ENCODE measurements at places on chromosomes 13 and 19. TPM values are rescaled to one million over a fixed set of nuclear protein-coding genes. Genes with fewer than 3 reads are reported as not detected.

C3 gene
- total RNA-seq, result 83.9 TPM

DNA sequence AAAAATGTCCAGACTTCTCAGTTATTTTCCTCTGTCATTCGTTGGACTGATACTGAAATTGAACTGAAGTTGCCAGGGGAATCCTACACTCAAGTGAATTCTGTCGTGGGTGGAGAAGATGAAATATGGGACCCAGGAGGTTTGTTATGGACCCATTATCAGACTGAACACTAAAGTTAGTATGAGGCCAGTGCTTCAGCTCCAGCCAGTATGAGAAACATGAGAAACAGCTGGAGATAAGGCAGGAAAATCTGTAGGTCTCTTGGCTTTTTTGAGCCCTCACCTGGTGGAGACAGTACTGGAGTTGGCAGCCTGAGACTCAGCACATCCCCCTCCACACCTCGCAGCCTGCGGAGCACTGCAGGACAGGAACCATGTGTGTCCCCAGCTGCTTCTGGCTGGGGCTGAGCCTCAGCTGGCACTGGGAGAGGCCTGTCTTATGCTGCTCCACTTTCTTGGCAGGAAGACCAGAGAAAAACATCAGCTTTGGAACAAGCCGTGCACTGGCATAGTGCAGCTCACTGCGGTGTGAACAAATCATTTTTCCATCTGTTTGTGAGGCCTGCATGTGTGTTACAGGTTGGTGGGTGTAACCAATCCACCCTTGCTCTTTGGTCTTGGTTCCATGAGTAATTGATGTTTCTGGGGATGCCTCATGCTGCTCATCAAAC lies 641.0 kb downstream of the FGF9 start:
- no peak overlapping the region for H3K4me3 ChIP-seq
- no peaks in the 10 kb centered on the region for H3K4me1 ChIP-seq
- no peak for DNase-seq
- H3K27me3 ChIP-seq, result no peaks in the 10 kb centered on the region
- no peaks in the 10 kb centered on the region for H3K36me3 ChIP-seq

- DNase-seq, result peak; percentile 66
- no peak overlapping the region for H3K4me3 ChIP-seq
- H3K4me1 ChIP-seq, result no peaks in the 10 kb centered on the region
- H3K27me3 ChIP-seq, result no peaks in the 10 kb centered on the region
Observed at GRCh38 chr13:106143930-106144709, 391.3 kb downstream of the EFNB2 start.

DNA sequence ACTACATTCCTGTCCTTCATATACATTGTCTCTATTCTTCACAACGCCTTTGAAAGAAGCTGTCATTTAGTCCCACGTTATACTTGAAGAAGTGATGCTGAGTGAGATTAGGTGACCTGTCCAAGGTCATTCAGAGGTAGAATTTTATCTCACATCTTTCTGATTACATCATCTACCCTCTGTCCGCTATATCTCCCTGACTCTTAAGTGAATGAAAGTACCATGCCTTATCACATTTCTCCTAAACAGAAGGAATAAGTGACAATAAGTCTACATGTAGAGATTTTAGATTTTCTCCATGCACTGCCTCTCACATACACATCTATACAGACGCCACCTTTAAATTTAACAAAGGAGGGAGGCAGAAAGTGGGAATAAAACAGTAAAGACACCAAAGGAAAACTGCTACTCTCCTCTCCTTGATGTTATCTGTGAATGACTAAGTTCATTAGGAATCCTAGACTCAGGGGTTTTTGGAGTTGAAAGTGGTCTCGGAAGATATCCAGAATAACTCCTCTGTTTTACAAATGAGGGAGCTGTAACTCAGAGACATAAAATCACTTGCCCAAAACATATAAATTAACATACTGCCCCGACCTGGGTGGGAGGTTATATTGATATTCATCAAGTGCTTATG lies 4.9 kb upstream of the CLDN10 start:
- no peaks in the 10 kb centered on the region for H3K36me3 ChIP-seq
- DNase-seq, result no peak
- peaks cover 16% of the 10 kb centered on the region for H3K27me3 ChIP-seq
- no peak overlapping the region for H3K4me3 ChIP-seq
- H3K27ac ChIP-seq, result no peak overlapping the region

DNA sequence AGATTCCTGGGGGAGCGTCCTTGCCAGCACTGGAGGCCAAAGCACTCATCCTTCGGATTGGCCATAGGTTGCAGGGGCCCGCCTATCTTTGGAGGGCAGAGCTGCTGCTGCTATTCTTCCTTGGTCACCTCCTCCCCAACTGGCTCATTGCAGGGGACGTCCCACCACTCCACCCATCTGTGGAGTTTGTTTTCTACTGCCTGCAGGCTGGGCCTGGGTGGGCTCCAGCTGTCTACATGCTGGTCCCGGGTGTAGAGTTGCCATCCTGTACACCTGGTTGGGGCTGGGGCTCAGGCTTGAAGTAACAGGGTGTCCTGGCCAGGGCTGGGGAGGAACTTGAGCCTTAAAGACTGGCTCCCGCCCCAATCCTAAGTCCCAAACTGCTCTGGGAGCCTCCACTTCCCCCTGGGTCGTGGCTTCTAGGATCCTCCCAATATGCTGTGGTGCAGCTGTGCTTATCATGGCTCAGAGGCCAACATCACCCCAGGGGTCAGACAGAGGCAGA lies 2.1 kb downstream of the RNF225 start:
- H3K36me3 ChIP-seq, result peaks cover 6% of the 10 kb centered on the region
- H3K4me1 ChIP-seq, result peaks cover 8% of the 10 kb centered on the region
- no peak overlapping the region for H3K27ac ChIP-seq
- H3K27me3 ChIP-seq, result peaks cover 23% of the 10 kb centered on the region
- no peak overlapping the region for H3K4me3 ChIP-seq

CDC37 gene
- 128 TPM for total RNA-seq

DNA sequence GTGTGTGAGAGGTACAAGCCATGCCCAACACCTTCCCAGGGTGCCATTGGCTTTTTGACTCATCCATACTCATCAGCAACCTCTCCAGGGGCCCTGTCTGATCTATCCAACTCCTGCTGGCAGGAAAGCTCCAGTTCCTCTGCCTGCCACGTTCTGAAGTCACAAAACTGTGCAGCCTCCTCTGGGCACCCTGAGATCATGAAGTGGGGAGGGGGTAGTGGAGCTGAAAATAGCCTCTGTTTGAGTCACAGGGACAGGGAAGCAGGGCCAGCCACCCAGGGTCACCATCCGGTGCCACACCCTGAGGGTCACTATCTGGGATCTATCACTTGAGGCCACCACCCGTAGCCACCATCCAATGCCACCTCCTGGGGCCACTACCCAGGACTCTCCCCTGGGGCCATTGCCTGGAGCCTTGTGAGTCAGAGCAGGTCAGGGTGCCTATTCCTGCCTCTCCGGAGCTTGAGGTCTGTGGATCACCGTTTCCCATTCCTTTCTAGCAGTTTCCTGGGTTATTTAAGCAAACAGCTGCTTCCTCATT lies 172.1 kb downstream of the NUFIP1 start:
- H3K4me1 ChIP-seq, result no peaks in the 10 kb centered on the region

DNA sequence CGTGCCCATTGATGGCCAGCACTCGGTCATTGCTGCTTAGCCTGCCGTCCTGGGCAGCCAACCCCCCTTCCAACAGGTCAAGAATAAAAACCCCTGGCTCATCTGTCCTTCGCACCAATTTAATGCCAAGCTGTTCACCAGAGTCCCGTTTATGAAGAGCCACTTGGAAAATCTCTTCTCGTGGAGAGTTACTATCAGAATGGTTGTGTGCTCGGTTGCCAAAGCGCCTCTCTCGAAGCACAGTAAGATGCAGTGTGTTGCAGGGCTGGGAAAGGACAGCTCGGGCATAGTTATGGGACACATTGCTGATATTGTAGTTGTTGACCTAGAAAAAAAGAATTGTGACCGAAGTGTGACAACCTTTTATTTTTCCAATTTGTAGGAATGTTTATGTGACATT lies 57.9 kb downstream of the LNX2 start:
- no peak for DNase-seq
- no peaks in the 10 kb centered on the region for H3K4me1 ChIP-seq
- no peak overlapping the region for H3K27ac ChIP-seq
- H3K27me3 ChIP-seq, result no peaks in the 10 kb centered on the region

- H3K36me3 ChIP-seq, result peaks cover 4% of the 10 kb centered on the region
- no peak overlapping the region for H3K4me3 ChIP-seq
- no peaks in the 10 kb centered on the region for H3K4me1 ChIP-seq
- DNase-seq, result no peak
Observed at GRCh38 chr13:75838366-75839005, 202.4 kb downstream of the LMO7 start.

Measured in colonic mucosa (tissue), 4 donors.